ENCODE measurements at places on chromosomes 4 and X.

DNA sequence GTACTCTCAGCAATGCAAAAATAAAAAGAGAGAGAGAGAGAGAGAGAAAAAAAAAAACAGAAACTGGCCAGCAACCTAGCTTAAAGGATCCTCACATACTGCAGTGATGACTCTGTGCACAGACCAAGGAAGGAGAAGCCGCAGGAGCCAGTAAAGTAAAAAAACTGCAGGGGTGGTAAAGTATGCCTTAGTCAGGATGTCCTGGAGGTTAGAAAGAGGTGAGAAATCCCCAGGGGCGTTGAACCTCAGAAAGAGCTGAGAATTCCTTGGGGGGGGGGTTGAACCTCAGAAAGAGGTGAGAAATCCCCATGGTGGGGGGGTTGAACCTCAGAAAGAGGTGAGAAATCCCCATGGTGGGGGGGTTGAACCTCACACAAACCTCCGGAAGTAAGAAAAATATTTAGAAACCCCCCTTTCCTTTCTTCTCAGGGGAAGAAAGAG, 48.0 kb downstream of the MAGEA9 start:
- DNase-seq, result no peak

DNA sequence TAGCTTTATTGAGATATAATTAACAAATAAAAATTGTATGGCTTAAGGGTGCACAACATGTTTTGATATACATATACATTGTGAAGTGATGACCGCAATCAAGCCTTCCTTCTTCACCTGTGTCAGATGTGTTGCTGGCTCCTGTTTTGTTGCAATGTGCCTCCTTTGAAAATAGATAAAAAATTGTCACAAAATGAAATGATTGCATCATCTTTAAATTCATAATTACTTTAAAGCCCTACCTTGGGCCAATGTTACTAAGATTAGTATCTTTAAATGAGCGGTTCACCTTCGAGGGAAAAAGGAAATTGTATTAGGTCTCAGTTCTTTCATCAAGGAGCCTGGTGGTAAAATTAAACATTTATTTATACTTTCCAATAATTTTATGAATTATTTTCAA, 77.3 kb downstream of the GPRIN3 start:
- DNase-seq, result no peak

DNA sequence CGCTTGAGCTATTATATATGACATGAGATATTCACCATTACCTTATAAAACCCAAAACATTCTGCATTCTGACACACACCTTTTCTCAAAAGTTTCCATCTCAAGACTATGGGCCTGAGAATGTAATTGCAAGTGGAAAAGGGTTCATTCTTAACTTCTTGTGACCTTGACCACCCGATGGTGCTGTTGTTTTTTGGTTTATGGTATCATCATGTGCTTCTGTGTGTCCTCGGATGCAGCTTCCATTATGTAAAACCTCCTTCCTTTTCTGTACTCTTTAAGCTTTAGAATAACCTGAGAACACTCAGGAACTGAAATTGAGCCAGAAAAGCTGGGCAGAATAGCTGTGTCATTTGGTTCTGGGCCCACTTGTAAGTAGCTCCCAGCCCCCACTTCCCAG, 16.2 kb upstream of the PUDP start:
- no peak for DNase-seq

DNA sequence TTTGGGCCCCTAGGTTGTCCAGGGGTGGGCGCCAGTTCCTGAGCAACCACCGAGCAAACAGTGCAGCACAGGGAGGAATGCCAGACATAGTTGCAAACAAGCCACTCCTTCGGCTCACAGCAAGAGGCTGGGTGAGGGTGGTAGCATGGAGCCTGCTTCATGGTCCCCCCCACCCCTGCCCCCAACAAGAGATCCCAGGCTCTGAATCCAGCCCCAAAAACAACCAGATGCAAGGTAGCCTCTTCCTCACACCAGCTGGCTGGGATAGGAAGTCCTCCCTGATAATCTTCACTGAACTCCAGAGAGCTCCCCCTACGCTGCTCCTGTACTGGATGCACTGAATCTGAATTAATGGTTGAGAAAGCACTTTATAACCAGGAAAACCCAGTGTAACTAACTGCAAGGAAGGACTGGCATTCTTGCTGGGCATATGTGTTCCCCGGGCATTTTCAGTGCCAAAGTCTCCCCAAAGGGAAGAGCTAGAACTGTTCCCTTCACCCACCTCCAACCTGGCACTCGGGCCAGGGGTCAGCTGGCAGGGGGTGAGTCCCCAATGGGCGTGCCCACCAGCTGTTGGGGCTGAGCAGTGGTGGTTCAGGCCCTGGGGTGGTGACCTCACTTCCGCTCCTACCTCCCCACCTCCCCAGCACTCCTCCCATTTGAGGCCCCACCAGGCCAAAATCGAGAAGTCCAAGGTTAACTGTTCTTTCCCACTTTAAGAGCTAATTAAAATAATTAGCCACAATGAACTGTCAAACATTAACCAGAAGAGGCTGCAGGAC, 1.5 kb downstream of the ELF4 start:
- DNase-seq, result no peak

All from suprapubic skin (tissue), 4 donors.